ENCODE measurements at places on chromosomes 7 and 10.

DNA sequence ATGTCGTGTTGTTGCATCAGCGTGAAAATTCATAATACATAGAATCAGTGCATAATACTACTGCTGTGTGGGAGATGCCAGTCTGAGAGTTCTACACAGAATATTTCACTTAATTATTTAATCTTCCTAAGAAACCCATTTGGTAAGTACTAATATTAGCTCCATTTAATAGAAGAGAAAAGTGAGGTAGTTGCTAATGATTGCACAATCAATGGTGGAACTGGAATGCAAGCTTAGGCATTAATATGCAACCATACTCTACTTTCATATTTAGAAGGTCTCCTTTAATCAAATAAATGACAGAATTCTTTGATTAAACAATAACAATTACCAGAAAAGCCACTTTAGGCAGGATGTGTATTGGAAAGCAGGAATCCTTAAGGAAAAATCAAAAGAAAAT lies 660.7 kb upstream of the PHF14 start:
- DNase-seq = no peak

- no peak for DNase-seq
Observed at GRCh38 chr7:127907110-127908040, 123.9 kb downstream of the LRRC4 start.

DNA sequence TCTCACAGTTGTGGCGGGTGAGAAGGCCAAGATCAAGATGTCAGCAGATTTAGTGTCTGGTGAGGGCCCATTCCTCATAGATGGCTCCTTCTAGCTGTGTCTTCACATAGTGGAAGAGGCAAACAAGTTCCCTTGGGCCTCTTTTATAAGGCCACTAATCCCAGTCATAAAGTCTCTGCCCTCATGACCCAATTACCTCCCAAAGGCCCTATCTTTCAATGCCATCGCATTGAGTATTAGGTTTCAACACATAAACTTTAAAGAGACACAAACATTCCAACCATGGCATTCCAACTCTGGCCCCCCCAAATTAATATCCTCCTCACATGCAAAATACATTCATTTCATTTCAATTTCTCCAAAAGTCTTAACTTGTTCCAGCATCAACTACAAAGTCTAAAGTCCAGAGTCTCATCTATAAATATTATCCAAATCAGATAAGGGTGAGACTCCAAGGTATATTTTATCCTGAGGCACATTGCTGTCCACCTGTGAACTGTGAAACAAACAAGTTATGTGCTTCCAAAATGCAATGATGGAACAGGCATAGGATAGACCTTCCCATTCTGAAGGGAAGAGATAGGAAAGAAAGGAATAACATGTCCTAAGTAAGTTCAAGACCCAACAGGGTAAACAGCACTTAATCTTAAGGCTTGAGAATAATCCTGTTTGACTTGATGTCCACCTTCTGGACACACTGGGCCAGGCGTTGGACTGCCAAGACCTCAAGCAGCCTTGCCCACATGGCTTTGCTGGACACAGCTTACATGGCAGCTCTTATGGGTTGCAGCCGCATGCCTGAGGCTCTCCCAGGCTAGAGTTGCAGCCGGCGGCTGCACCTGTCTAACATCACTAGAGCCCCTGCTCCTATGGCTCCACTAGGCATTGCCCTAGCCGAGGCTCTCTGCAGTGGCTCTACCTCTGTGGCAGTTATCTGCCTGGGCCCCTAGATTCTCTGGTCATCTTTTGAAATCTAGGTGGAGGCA lies 312.8 kb downstream of the TNS3 start:
- DNase-seq = no peak

GRCh38 chr10:11178606-11179515 lies 161.2 kb downstream of the CELF2 start:
- DNase-seq = peak; percentile 60
